Activated CD8-positive, alpha-beta memory T cell treated with anti-CD3 and anti-CD28 coated beads, Interleukin-2, amount 50 U/mL, for 4 hours (primary cell): ENCODE measurements at places on chromosomes 4 and X.

DNA sequence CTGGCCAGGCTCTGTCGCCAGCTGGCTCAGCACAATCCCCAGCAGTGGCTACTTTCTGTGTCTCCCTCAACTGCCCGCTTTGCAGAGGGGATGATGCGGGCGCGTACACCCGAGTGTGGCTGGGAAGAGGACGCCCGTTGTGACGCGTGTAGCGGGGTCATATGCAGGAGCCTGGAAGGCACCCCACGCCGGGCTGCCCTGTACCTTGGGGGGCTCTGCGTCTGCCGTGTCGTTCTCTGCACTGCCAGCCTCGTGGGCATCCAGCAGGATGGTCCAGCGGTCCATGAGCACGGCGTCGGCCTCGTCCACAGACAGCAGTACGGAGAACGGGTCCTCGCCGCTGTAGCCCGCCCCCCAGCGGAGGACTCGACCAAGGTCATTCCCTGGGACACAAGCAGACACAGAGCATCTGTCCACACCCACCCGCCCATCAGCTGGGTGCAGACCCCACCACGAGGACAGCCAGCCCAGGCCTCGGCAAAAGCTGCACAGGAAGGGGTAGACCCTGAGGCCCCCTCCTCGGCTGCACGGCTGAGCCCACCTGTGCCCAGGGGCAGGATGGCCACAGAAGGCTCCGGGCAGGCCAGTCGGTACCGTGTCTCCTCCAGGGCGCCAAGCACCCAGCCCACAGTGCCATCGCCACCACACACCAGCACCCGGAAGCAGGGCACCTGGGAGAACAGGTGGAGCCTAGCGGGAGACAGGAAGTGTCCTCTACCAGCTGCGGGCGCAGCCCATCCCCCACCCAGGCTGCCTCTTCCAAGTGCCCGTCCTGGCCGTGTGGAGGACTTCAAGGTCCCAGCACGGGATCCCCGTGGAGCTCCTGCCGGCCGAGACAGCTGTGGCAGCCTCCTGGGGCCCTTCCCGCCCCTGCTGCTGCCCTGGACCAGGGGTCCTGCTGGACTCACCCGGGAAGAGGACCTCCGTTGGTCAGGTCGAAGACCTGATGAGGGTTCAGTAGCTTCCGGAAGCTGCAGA lies 10.8 kb downstream of the DGKQ start:
- DNase-seq = no peak

GRCh38 chr4:171265190-171265818 lies 547.9 kb upstream of the GALNTL6 start:
- no peak for DNase-seq

GRCh38 chr4:54094451-54094850 lies 5.5 kb upstream of the GSX2 start:
- no peak for DNase-seq

DNA sequence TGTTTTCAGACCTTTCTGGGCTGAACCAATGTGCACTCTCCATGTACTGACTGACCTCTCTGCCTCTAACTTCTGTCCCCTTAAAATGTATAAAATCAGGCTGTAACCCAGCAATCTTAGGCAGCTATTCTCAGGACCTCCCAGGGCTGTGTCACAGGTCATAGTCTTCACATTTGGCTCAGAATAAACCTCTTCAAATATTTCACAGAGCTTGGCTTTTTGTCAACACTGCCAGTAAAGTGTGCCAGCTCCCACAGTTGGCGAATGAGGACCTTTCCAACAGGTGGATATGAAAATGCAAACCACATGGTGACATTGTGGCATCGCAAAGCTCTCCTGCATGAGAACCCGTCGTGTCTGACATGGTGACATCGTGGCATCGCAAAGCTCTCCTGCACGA lies 76.4 kb downstream of the ACOX3 start:
- no peak for DNase-seq

GRCh38 chr4:38161208-38162113 lies 201.3 kb downstream of the PTTG2 start:
- DNase-seq = no peak

- no peak for DNase-seq
These were observed 54.6 kb upstream of the RAPGEF2 start for GRCh38 chr4:159048166-159048886.

DNA sequence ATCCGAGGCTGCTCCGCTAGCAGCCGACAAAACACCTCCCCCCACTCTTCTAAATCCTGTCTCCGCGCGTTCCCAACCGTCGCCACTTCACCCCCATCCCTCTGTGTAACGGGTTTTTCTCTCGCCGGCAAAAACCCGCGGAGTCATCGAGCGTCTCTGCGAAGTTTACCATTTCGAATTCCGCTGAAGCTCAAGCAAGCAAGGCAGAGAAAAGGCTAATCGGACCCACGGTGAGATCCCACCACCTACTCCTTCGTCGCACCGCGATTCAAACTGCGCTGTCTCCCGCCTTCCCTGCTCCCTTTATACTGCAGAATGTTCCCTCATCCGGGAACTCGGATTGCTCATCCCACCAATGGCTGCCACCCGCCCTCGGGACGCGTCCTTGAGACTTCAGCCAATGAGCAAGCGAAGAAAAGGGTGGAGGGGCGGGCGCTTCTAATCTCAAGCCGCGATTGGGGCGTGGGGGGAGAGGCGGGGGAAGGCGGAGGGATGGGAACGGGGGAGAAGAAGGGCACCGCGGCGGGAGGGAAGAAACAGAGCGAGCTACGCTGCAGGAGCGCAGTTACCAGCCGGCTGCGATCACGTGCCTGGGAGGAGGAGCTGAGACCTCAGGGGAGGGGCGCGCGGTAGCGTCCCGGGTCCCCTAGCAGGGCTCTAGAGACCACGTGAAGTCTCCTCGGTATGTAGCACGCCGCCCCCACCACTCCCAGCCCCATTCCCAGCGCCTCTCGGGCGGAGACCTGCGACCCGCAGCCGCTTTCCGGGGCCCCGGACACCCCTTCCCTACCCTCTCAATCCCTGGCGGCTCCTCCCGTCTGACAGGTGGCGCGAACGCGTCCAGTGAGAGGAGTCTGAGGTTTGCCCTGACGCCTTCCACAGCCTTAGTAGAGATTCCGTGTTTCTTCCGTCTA lies at the start of gene H2AZ1:
Gene H2AZ1 (minus strand): TSS at position 277 of the 914 bp plus-strand sequence. CDS start 105 bp downstream, at position 172.
- peak; percentile 97 for DNase-seq

- no peak for DNase-seq
These were observed 22.6 kb downstream of the SLC25A4 start for GRCh38 chr4:185165605-185166063.

DNA sequence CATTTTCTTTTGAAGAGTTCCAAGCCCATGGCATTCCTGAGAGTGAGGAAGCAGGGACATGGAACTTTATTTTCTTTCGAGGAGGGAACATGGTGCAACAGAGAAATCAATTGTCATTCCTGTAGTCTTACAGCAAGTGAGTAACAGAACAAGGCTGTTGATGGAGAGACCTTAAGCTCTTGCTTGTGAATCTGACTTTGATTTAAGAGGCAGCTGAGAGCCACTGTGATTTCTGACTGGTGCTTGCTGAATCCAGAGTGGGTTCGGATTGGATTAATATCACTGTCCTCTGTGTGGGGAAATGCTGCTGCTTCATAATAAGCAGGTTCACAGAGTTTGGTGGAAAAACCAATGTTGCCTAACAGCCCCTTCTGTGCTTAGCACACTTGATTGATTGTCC lies 4.7 kb upstream of the ATP1B4 start:
- DNase-seq = no peak

- DNase-seq = no peak
These were observed 113.8 kb upstream of the GABRA2 start for GRCh38 chr4:46503739-46504138.

DNA sequence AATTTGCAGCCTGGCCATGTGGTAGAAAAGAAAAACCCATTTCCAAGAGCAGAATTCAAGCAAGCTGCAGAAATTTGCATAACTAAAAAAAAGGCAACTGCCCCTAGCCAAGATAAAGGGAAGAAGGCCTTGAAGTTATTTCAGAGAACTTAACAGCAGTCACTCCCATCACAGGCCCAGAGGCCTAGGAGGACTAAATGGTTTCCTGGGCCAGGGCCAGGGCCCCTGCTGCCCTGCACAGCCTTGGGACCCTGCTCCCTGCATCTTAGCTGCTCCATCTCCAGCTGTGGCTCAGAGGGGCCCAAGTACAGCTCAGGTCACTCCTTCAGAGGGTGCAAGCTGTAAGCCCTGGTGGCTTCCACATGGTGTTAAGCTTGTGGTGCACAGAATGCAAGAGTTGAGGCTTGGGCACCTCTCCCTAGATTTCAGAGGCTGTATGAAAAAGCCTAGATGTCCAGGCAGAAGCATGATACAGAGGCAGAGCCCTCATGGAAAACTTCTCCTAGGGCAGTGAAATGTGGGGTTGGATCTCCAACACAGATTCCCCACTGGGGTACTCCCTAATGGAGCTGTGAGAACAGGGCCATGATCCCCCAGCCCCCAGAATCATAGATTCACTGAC lies 6.7 kb upstream of the MID2 start:
- no peak for DNase-seq

- no peak for DNase-seq
These were observed 10.1 kb downstream of the GDPD2 start for GRCh38 chrX:70432936-70433847.

- no peak for DNase-seq
These were observed 15.8 kb upstream of the CLTRN start for GRCh38 chrX:15680401-15680800.

- DNase-seq = no peak
These were observed 34.4 kb upstream of the BLTP1 start for GRCh38 chr4:122117743-122118142.

DNA sequence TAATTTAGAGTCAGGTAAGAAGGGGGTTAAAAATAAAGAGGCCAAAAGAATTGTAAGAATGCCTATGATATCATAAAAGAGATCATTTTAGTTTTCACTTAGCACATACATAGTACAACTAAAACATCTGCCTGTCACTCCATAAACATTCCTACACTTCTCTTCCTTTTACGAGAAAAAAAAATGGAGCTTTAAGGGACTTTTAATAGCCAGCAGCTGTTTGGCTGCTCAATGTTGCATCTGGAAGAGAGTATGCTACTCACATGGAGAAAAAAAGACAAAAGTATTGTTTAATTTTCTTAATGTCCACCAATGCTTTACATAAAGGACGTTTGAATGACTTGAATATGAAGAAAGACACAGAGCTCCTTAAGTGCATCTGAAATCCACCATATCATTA lies 48.7 kb upstream of the TNIP3 start:
- no peak for DNase-seq

DNA sequence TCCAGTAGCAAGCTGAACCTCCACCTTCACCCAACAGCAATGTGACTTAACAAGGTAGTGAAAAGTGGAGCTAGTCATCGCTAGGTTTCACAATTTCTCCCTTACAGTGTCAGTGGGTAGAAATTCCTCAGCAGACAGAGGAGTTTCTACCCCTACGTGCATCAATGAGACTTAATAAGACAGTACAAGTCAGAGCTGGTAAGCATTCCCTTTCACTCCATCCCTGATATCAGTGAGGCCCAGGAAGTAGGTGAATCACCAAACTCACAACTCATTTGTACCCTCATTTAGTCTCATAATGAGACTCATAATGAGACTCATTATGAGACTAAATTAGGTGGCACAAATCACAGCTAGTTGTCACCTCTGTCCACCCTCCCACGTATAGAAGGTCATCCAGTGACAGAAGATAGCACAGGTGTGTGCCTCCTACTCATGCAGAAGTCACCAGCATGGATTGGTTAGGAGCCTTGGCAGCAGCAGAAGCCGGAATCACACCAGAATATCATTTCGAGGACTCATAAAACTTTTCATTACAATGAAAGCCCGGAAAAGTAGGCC lies 50.8 kb upstream of the NUDT10 start:
- no peak for DNase-seq

- DNase-seq = no peak
These were observed 30.0 kb downstream of the SMIM31 start for GRCh38 chr4:164783976-164784375.

DNA sequence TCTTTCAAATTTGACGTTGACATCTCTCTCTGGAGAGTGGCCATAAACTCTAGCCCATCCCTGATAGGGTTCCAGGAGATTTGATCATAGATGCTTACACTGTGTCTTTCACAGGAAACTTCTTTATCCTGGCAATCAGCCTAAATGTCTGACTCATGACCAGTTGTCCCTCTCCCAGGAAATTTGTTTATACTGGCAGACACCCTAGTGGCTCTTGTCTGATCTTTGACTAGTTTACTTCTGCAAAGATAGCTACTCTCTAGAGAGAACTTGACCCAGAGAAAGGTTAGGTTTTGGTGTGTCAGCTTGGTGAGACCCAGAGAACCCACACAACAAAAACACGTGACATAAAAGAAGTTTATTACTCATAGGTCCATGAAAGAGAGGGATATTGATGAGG lies 509.8 kb downstream of the CENPC start:
- no peak for DNase-seq

- no peak for DNase-seq
These were observed 93.9 kb downstream of the NSUN7 start for GRCh38 chr4:40843696-40844095.

DNA sequence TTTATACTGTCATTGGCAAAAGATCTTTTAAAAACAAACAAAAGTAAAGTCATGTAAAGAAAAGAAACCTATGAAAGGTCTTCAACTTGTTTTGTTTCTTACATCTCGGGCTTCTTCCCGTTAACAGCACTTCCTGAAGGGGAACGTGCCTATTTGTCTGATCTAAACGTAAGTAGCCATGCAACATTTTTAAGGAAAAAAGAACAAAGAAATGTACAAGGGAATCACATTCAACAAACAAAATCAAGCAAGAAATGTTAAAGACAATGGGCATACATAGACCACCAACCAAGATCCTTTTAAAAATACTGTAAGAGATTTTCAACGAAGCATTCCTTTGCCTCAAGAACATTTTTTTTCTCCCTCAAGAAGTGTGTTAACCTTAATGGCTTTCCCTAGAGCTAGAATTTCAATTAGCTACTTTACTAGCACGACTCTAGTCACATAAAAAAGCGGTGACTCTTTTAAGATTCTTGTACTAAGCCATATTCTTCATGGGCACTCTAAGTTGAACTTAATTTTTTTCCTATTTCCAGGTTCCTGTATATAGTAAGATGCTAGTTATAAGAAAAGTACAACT lies 112.0 kb upstream of the TTC29 start:
- DNase-seq = no peak

DNA sequence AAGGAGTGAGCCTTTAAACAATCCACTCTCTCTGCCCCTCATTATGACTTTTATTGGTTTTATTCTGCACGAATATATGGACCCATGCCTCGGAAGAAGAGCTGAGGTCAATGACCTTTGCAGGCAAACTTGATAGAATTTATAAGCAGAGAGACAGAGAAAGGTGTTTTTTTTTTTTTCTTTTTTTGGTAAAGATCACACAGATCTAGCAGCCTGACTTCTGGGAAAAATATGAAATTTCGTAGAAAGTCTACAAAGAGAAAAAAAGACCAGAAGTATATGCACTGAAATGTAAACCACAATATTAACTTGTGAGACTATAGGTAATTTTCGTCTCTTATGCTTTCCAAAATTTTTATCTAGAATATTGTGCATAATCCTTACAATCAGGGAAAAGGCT lies 61.6 kb downstream of the LEF1 start:
- no peak for DNase-seq

GRCh38 chrX:142884881-142885280 lies 140.8 kb upstream of the SPANXN4 start:
- DNase-seq = no peak

DNA sequence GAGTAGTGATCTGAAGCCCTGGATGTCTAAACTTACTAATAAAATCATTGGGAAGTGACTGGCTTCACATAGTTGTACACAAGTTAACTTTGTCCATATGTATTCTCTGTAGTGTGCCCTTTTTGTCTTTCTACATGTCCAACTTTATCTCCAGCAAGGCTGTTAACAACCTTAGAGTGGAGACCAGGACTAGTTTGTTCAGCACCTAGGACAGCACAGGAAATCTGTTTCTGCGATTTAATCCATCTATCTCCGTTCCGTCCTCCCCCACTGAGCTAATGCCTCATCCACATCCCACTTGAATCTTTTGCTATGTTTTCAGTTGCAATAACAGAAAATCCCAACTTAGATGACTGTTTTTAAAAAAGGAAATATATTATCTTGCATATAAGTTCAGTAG lies 3.4 kb upstream of the ARR3 start:
- DNase-seq = no peak
